ENCODE measurements at places on chromosomes 16 and 17.

GRCh38 chr17:7560172-7561027, 1.3 kb upstream of the SENP3 start:
- peak; percentile 60 for DNase-seq

DNA sequence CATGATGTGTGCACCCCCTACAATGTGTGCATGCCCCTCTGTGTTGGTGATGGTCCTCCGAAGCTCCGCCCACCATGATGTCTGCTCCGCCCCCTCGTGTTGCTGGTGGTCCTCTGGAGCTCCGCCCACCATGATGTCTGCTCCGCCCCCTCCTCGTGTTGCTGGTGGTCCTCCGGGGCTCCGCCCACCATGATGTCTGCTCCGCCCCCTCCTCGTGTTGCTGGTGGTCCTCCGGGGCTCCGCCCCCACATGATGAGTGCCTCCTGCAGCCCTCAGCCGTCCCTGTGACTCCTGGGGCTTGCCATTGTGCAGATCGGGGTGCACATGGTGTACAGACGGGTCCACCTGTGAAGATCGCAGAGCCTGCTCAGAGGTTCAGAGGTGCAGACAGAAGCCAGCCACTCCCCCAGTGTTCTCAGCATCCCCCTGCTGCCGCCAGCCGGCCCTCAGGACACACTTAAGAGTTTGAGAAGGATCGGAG, 129.1 kb upstream of the CHMP6 start:
- DNase-seq, result no peak

- no peak for DNase-seq
These were observed 101.6 kb downstream of the MSI2 start for GRCh38 chr17:57357830-57358430.

- no peak for DNase-seq
These were observed 168.1 kb downstream of the C16orf95 start for GRCh38 chr16:87149051-87149450.

GRCh38 chr17:63960430-63960829, 12.3 kb downstream of the SCN4A start:
- no peak for DNase-seq

DNA sequence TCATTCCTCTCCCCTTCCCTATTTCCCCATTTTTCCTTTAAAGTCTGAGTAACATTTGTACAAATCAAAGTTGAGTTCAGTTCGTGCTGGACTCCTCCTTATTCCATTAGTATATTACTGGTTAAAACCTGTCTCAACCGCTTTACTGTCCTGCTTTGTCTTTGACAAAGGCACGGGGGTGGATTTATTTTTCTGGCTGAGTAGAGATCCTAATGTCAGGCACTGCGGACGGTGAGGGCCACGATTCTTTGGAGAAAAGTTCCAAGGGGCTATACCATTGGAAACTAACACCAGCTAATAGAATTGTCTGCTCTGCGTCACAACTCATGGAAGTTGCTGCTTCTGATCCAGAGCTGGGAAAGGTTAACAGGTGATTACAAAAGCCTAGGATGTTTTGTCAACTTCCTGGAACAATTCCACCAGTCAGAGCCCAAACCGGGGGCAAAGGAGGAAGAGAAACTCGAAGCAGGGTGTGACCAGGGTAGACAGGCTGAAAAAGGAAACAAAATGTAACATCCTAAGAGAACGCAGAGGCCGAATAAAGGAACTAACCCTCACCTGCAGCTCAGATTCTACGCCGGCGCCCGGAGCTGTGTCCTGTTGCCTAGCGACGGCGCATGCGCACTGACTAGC, 12.4 kb downstream of the TAT start:
- DNase-seq, result no peak

DNA sequence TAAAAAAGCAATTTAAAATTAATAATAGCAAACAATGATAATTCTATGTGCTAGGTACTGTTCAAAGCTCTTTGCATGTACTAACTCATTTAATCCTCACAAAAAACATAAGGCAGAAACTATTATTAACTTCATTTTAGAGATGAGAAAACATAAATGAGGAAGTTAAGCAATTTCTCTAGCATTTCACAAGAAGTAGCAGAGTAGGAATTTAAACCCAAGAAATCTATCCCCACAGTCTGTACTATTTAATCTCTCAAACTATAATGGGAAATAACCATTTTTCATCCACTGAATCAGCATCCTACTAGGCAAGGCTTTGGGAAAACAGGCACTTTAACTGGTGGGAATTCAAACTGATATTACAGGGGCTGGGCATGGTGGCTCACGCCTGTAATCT, 42.2 kb upstream of the INTS2 start:
- no peak for DNase-seq

DNA sequence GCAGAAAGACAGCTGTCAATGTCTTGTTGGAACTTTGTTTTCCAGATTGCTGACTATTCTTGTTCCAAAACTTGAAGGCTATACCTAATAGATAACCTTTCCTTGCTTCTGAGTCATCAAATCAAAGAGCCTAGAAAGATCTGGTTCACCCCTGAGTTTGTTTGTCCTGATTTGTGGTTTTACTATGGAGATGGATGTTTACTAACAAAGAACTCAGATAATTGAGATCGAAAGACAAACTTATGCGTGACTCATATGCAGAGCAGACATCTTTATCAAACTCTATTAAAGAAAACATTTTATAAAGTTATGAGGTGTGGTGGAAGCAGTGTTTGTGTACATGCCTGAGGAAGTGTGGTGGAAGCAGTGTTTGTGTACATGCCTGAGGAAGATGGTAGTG, 311.1 kb upstream of the TBX2 start:
- no peak for DNase-seq

- no peak for DNase-seq
These were observed 28.6 kb downstream of the AKAP1 start for GRCh38 chr17:57113656-57114055.

DNA sequence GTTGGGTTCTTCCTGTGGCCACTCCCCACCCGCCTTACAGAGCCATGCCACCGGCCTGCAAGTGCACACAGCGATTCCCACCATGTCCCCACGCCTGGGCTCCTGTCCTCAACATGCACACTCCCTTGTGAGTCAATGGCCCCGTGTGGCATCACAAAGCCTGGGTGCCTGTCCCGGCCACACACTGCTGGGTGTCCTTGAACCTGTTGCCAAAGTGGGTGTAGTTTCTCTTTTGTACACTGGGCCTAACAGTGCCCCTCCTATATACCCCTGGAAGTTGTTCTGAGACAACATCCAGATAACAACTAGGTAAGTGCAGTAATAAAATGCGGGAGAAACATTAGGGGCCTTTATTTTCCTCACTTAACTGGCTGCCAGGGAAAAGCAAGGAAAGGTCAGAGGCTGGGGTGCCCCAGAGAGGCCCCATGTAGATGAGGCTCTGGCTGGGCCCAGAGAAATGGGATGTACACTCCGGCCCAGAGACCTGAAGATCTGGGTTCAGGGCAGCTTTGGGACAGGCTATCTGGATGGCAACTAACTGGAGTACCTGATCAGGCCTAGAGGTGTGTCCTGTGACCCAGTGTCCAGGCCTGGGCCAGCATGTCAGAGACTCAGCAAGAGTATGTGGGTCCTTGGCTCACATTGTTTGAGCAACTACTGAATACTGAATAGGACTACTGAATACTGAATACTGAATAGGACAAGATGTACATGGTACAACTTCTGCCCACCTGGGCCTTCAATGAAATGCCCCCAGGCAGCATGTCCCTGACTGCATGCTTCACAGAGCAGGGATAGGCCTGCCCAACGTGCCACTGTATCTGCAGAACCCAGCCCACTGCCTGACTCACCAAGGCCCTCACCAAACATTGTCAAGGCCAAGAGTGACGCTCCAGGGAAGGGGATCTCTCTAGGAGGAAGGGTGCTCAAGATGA, 8.3 kb downstream of the ABCC3 start:
- DNase-seq, result no peak

DNA sequence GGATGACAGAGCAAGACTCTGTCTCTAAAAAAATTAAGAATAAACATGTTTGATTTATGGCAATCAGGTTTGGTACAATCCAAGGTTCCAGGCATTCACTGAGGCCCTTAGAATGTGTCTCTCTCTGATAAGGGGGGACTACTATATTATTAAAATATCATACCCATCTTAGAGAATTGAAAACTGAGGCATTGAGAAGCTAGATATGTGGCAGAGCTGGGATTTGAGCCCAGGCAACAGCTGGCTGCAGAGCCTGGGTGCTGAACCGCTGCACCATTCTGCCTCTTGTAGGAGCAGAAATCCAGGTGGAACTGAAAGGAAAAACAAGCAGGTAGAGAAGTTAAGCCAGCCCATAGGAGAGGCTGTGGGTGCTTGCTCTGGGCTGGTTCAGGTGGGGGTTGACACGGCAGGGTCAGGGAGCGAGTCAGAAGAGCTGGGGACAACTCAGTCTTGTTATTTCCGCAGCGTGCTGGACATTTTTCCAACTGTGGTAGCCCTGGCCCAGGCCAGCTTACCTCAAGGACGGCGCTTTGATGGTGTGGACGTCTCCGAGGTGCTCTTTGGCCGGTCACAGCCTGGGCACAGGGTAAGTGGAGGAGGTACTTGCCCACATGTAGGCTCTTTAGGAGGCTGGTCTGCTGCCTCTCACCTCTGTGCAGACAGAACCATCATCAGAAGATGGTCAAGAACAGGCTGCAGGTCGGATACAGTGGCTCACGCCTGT, 62.5 kb downstream of the WIPI1 start:
- DNase-seq, result no peak

DNA sequence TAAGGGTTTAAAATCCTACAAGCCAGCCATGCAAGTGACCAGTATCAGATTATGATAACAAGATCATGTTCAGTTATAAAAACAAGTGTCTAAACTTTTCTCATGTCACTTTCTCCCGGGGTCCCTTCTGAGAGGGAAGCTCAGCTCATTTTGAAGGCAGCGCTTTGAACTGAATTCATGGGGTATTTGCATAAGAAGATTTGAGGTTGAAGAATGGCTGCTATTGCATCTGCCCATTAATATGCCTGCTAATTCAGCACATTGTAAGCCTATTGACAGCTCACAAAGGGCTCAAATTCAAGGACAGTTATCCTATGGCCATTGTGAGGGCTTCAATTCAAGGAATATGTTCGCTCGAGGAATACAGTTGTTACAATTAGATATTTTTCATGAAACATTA, 290.2 kb upstream of the IRX3 start:
- DNase-seq, result no peak
